ENCODE measurements at places on chromosomes 6 and 20. TPM values are rescaled to one million over a fixed set of nuclear protein-coding genes. Genes with fewer than 3 reads are reported as not detected.

DNA sequence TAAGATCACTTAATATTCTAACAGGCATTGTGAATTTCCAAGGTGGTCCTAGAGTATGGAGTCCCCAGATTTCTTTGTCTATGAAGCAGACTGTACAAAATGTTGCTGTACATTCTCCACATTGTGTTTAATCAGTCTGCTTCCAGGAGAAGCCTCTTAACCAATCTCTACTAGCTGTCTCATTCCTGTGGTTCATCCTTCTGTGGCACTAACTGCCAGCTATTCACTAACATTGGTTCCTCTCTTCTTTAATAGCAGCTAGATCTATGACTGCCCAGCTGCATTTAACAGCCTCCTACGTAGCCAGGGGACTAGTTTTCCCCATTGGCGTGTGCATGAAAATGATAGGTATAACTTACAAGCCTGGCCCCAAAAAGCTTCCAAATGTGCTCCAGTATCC is 395.4 kb downstream of the SAMD5 start:
- no peak for DNase-seq

DNA sequence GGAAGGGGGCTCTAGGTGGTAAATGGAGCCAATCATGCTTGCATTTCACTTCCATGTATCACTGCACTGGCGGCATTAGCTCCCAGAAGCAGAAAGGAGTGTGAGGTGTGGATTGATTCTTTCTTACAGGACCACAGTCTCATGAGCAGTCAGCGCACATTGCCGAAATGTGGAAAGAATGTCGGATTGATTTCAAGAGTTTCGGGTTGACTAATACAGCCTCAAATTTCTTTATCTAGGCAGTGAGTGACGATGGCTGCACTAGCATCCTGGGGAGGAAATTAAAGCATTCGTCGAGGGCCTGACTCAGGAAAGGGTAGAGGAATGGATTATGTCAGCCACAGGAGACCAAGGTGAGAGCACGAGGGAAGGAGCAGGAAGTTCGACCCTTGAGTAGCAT is 222.8 kb upstream of the CDYL start:
- no peak for DNase-seq

DNA sequence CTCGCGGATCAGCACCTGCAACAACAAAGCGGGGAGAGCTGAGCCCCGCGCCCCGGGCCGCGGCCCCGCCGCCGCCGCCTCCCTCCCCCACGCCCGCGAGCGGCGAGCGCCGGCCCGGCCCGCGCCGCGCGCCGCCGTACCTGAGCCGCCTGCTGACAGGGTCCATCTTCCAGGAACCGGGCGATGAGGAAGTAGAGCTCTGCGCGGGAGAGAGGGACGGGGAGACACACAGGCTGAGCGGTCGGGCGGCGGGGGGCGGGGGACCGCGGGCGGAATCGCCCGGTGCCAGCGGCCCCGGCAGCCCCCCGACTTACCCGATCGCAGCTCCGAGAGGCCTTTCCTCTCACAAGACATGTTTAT is 359 bp downstream of the PHIP start:
- no peak for DNase-seq

GRCh38 chr20:8805737-8806442 is 263.0 kb upstream of the PLCB4 start:
- DNase-seq, result no peak

DNA sequence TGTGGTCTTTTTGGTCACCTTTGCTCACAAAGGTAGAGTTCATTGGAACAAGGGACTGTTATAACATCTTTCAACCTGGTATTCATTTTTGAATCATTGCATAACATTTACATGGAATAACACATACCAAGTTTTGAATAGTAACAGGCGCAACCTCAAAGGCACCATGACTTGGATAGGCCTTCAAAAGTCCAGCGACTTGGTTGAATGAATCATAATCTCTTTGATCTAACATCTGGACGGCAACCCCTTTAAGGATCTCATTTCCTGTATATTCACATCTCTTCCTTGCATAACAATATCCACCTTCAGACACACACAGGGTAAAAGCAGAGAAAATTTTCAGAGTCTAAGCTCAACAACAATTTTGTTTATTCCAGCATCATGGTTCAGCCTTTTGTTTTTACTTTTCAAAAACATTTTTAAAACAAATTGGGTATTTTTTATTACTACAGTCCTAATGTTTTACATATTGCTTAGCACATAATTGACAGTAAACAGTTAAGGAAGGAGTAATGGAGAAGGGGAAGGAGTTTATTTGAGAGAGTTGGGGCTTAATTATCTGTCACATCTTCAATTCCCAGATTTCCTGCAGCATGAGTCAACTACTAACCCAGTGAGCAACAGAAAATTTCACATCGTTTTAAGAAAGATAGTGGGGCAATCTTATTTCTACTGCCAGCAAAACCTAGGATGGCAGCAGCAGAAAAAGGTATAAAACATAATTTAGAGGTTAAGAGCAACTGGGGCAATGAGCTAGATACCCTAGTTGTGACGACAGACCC is 41.8 kb upstream of the F13A1 start:
- no peak for DNase-seq

- no peak for DNase-seq
These were observed 52.6 kb upstream of the CEP162 start for GRCh38 chr6:84280030-84280429.

DNA sequence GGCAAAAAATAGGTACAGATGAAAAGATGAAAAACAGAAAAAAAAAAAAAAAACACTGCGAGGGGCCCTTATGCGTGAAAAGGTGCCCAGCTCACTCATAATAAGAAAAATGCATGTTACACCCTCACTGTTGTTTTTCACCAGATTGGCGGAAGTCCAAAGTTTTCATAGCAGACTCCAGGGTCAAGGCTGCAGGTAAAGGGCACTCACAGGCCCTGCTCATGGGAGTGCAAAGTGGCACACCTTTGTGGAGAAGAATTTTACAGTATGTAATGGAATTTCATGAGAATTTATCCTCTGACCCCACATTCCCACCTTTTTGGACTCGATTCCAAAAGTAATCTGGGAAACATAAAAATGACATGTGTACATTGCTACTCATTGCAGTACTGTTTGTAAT is 108.2 kb downstream of the CDKAL1 start:
- DNase-seq, result no peak

- DNase-seq, result no peak
These were observed 209.6 kb downstream of the TFAP2B start for GRCh38 chr6:51028276-51028675.

- DNase-seq, result no peak
These were observed 37.5 kb downstream of the AIG1 start for GRCh38 chr6:143098054-143098671.

- DNase-seq, result no peak
These were observed 185.6 kb upstream of the CST7 start for GRCh38 chr20:24763386-24764026.

DNA sequence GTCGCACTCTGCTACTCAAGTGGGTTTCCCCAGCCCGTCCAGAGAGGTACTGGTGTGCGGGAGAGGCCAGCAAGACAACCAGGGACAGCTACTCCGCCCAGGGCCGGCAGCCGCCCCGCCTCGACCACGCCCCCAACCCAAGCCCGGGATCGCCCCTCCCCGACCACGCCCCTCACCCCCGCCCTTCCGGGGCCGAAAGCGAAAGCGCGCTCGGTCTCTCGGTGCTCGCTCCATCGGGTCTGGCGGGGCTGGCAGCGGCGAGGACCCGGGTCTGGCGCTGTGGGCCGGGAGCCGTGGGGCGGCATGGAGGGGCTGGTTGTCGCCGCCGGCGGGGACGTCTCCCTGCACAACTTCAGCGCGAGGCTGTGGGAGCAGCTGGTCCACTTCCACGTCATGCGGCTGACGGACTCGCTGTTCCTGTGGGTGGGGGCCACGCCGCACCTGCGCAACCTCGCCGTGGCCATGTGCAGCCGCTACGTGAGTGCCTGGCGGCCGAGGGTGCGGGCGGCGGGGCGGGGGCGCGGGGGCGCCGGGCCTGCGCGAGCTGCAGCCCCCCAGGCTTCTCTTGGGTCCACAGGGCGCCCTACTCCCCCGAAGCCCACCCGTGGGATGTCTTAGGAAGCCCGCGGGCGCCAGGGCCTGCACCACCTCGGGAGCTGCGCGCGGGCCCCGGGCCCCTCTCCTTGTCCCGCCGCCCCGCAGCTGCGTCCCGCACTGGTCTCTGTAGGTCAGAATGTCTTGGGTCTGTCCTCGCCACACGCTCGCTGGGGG is at the start of gene PSMG4:
Gene PSMG4, plus strand, starts transcription at position 228 of the 771 bp plus-strand sequence. Its CDS starts 76 bp downstream, at position 304.
- DNase-seq, result peak; percentile 93

GRCh38 chr6:151705993-151706733 is 101.3 kb upstream of the ESR1 start:
- DNase-seq, result no peak

- no peak for DNase-seq
These were observed 64.7 kb downstream of the MYH7B start for GRCh38 chr20:35020108-35020928.

DNA sequence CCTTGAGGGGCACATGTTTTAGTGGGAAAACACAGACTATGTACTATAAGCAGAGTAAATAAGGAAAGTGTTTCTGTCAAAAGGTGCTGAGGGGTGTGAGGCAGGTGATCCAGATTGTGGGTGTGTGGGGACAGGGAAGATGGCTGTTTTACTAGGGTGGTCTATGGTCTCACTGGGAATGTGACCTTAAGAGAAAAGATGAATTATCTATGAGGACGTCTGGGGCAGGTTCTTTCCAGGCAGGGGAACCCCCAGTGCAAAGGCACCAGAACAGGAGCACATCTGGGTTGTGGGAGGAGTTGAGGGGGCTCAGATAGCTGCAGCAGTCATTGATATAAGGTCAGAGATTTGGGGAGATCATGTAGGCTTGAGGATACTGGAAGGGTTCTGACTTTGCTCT is 18.2 kb upstream of the POLR1H start:
- DNase-seq, result no peak

The SLC22A1 gene
- total RNA-seq, result 4.4 TPM

The TINAG gene
- not detected for total RNA-seq

The PTCHD4 gene
- 1.0 TPM for total RNA-seq

The ADGRG6 gene
- 18.0 TPM for total RNA-seq

The PRL gene
- not detected for total RNA-seq

The RNF144B gene
- total RNA-seq, result 50.8 TPM

The L3MBTL3 gene
- 25.0 TPM for total RNA-seq

The DNAJC5 gene
- 44.4 TPM for total RNA-seq

The VSTM2L gene
- 69.5 TPM for total RNA-seq
